Femur (tissue), 1 donor: ENCODE measurements at places on chromosomes 2 and 18.

GRCh38 chr2:182445391-182445965, 18.6 kb upstream of the PDE1A start:
- no peak for DNase-seq

- DNase-seq, result no peak
Observed at GRCh38 chr2:151657667-151658076, 76.6 kb downstream of the NEB start.

DNA sequence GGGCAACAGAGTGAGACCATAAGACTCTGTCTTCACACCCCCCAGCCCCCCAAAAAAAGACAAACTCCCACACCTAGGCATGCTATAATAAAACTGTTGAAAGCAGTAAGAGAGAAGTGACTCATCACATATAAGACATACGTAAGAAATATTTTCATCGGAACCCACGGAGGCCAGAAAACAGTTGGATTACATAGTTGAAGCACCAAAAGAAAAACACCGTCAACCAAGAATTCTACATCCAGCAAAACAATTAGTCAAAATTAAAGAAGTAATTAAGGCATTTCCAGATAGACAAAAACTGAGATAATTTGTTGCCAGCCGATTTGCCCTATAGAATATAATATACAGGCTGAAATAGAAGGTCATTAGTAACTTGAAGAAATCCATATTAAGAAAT, 128.7 kb downstream of the VAPA start:
- DNase-seq, result no peak

- DNase-seq, result no peak
Observed at GRCh38 chr2:63856303-63856603, 14.6 kb downstream of the UGP2 start.

DNA sequence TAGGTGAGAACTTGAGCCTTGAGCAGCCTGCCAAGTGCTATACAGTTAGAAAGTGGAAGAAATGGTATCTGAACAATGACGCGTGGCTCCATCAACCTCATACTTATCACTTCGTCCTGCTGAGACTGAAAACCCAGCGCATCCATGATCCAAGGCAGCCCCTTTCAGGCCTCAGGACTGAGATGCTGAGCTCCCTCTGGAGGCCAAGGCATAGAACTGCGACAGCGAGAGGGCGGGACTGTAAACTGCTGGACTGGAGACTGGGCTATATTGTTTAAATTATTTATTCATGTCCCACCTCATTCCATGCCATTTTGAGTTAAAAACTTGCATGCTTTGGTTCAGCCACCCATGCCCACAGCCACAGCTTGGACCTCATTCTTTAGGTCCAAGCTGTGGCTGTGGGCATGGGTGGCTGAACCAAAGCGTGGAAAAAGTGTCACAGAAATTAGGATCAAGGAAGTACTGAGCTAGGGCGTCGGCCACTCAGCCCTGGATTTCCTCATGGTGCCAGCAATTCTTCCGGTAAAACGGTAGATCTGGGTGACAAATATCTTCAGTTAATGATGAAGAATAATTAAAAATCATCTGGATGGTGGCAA, 195.5 kb downstream of the L3MBTL4 start:
- DNase-seq, result peak; percentile 35

- no peak for DNase-seq
Observed at GRCh38 chr2:219081096-219081495, 20.4 kb upstream of the IHH start.

DNA sequence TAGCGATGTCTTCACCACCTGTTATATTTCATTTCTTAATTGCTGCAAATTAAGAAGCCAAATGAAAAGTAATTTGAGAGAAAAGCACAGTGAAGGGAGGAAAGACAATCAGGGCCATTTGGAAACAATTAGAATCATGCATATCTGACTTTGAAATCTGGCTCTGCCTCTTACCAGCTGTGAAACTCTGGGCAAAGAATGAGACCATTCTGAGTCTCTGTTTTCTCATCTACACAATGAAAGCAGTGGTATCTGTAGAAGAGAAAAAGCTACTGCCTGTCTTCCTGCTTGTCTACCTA, 334.5 kb upstream of the CYRIA start:
- DNase-seq, result no peak

GRCh38 chr2:217102956-217103355, 243.1 kb upstream of the TNP1 start:
- no peak for DNase-seq

DNA sequence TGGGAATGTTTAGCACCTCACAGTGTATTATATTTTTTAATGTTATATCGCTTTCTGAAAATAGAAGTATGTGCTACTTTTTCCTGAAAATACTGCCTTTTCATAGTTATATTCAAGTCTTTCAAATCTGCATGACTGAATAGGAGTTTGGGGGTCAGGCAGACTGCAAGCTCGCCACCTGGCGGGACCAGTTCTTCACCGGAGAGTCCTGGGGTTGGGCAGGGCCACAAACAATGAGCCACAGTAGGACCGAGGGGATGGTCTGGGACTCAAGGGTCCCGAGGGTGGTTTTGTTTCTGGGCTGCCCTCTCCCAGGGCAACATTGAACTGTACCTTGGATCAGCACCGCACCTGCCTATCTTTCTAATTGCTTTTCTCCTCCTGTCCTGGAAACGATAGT, 70.6 kb downstream of the VWA3B start:
- no peak for DNase-seq

GRCh38 chr2:97267411-97268074, 154.6 kb downstream of the ANKRD36 start:
- peak; percentile 19 for DNase-seq

- DNase-seq, result no peak
Observed at GRCh38 chr2:28219138-28219537, 173.5 kb upstream of the FOSL2 start.

- no peak for DNase-seq
Observed at GRCh38 chr2:124286089-124286783, 261.1 kb downstream of the CNTNAP5 start.

DNA sequence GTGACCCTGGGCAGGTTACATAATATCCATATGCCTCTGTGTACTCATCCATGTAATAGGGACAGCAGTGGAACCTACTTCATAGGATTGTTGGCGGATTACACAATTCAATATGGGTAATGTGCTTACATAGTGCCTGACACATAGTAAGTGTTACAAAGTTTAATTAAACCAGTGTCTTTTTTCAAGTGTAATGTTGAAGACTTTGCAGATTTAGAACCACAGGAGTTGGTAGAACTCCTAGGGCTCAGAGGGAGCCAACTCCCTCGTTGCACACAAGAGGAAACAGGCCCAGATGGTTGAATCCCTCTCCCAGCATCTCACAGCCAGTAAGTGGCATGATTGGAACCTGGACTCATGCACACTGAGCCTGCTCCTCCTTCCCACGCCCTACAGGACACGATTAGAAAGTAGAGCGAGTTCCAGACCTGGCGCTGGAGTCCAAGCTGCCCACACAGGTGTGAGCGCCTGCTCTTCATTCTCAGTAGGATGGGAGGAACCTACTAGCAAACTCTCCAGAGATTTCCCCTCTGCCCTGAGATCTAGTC, 97.8 kb downstream of the VSNL1 start:
- DNase-seq, result no peak

GRCh38 chr2:235606004-235606715, 112.3 kb downstream of the AGAP1 start:
- DNase-seq, result no peak

- no peak for DNase-seq
Observed at GRCh38 chr2:27736031-27736889, 35.3 kb upstream of the MRPL33 start.

DNA sequence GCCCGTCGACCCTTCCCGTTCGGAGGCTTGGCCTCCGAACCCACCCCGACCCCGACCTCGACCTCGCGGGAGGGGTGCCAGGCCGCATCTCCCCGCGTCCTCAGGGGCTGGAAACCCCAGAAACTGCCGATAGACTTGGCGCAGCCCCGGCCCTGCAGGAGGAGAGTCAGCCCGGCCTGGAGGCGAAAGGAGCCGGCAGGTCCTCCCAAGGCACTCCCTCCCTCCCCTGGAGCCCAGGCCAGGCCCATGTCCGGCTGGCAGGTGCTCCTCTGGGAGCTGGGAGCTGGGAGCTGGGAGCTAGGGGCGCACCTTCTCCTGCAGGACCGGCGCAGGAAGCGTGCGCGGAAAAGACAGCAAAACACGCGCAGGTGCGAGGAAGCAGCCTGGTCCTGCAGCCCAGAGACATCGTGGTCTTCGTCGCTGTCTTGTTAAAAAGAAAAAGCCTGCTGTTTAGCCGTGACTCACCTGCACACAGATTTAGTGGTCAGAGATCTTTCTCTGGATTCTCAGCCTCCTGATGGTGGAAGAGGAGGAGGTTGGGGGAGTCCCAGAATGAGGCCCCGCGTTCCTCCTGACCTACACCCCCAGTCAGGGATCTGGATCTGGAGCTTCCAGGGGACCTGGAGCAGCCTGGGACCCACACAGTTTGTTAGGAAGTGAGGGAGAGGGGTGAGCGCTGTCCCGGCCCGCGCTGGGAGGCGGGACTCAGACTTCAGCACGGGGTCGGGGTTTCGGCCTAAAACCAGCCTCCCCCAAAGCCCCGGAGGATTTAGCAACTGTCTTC, 660 bp upstream of the MBP start:
- DNase-seq, result peak; percentile 33

- DNase-seq, result peak; percentile 43
Observed at GRCh38 chr2:235551965-235552364, 58.1 kb downstream of the AGAP1 start.

- no peak for DNase-seq
Observed at GRCh38 chr2:54434711-54435110, 21.4 kb upstream of the SPTBN1 start.

GRCh38 chr2:13135856-13136255, 419.1 kb downstream of the TRIB2 start:
- no peak for DNase-seq

DNA sequence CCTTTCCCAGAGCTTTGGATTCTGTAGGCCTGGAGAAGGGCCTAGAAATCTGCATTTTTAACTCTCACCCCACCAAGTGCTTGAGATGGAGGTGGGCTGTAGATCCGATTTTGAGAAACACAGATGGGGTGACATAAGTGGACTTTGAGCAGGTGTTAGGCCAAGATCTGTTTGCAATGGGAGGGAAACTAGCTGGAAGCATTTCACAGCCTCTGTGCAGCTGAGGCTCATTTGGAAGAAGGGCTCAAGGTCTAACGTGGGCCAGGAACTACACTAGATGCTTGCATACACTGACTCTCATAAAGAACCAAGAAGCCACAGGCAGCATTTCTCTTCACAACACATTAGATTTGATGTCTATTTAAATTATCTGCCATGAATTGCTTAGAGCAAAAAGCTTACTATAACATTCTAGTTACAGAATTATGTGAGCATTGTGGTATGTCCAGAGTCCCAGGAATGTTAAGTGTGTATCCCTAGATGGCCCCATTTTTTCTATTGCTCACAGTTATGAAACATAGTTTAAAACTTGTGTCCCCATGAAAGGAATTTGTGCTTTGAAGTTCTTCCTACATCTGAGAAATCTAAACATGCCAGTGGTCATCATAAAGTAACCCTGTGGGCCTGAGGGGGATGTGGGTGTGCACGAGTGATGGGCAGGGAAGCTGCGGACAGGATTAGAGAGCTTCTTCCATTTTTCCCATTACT, 77.2 kb downstream of the CD28 start:
- peak; percentile 42 for DNase-seq

- DNase-seq, result no peak
Observed at GRCh38 chr2:217494557-217494956, 508.2 kb downstream of the TNS1 start.

DNA sequence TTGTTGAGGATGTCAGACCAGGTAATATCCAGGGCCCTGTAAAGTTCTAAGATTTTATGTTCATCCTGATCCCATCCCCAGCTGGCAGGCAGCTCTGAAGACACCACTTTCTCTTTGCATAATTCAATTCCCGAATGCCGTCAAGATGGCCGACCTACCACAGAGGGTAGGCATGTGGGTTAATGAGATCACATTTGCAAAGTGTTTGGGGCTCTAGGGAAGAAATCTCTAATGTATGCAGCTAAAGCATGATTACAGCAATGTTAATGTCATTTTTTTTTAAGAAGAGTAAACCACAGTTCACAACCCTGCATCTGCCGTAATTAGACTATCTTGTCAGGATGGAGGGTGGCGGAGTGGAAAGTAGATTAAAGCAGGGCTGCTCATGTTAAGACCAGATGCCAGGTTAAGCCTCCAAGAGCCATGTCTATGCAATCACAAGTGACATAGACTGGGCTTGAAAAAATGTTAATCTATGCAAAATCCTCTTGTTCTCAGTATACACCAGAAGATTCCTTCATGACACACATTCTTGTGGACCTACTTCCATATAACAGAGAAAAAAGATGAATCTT, 131.4 kb downstream of the ALK start:
- DNase-seq, result no peak

DNA sequence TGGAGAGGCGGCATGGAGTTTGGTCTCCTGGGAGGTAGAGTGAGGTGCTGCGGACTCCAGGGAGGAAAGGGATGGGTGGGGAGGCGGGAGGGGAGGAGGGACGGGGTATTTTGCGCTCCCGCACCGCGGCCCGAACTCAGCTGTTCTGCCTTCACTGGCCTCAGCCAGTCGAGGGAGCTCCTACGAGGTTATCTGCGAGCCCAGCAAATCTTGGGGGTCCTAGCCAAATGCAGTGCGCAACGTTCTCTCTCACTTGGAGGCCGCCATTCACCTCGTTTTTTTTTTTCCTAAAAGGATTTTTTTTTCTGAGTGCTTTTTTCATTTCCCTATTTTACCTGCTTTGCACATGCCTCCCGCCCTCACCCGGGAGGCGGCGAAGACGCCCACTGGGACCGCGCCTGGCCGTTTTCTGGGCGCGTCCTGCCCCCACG, 877 bp upstream of the BCL2L11 start:
- no peak for DNase-seq

GRCh38 chr2:231321556-231322334, 73.8 kb upstream of the B3GNT7 start:
- DNase-seq, result no peak

- DNase-seq, result no peak
Observed at GRCh38 chr2:98891591-98891990, 44.4 kb downstream of the CRACDL start.

DNA sequence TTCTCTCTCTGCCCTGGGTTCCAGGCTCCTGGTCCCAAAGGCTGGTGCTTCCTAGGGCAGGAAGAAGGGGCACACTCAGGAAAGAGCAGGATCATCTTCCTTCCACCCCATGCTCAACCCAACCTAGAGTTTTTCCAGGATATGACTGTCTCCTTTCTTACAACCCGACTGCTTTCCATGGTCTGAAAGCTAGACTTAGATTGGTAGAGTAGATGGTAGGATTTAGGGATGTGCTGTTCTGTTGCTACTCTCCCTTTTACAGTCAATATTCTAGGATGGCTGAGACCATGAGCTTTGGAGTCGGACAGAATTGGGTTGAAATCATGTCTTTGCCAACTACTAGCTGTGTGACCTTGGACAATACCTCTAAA, 45.9 kb upstream of the IGFBP5 start:
- DNase-seq, result no peak

DNA sequence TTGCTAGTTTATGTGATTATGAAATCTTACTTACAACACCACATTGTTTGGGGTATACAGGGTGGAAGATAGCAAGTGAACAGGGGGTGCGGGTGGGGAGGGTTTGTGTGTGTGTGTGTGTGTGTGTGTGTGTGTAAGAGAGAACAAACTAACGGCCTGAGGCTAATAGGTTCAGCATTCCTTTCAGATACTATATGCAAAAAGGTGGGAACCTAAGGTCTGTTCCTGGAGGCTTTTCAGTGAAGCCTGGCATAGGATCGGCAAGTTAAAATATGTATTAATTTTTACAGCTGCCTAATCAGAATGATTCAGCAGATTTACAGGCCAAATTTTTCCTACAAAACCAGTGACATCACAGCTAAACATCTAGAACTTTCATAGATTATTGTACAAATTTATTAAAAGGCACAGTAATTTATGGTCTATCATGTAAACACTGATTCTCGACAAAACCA, 7.6 kb upstream of the SPDYA start:
- no peak for DNase-seq
